ENCODE measurements at places on chromosomes 3 and 15.

DNA sequence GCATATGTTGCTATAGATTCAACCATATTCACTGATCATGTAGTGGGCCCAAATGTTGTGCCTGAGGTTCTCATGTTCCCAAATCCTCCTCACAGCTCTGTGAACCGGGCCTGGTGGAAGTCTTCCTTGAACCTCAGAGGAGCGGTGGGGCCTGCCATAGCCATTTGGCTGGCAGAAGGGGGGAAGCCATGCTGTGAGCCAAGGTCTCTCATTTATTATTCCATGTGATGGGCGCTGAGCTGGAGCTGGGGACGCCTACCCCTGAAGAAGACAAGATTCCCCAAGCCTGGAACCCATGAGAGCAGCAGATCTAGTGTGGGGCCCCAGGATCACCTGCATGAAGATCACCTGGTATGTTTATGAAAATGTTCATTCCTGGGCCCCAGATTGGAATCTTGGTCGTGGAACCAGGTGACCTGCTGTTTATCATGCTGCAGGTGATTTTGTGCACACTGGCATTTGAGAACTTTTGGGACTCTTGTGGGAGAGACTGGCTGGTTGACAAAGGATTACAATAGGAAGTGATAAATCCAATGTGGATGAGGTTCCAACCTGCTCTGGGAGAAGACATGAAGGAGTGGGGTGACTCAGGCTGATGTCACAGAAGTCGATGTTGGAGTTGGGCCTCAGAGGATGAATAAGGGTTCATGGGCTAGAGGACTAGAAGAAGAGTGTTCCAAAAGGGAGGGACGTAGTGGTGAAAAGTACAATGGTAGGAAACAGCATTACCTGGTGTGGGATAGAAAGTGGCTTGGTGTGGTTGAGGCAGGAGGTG lies 102.1 kb downstream of the ASB7 start:
- DNase-seq, result no peak

DNA sequence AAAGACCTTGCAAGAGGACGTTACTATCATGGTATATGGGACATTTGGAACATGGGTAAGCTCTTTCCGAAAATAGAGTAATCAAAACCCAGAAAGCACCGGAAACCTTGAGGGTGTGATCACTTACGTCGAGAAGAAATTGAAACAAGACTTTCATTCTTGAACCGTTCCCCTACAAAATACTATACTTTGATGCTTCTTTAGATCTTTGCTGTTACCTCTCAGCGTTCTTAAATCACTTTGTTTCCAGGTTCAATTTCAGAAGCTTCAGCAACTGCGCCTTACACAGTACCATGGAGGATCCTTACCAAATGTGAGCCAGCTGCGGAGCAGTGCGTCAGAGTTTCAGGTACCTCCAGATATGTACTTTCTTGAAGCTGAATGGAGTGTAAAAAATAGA lies 10.1 kb downstream of the CRTC3 start:
- no peak for DNase-seq

- DNase-seq, result peak; percentile 17
Measured at GRCh38 chr15:89486726-89487050, 9.7 kb downstream of the RHCG start.

GRCh38 chr3:126304704-126305103 lies 52.5 kb downstream of the KLF15 start:
- no peak for DNase-seq

- DNase-seq, result no peak
Measured at GRCh38 chr3:154242766-154243165, 81.5 kb downstream of the DHX36 start.

DNA sequence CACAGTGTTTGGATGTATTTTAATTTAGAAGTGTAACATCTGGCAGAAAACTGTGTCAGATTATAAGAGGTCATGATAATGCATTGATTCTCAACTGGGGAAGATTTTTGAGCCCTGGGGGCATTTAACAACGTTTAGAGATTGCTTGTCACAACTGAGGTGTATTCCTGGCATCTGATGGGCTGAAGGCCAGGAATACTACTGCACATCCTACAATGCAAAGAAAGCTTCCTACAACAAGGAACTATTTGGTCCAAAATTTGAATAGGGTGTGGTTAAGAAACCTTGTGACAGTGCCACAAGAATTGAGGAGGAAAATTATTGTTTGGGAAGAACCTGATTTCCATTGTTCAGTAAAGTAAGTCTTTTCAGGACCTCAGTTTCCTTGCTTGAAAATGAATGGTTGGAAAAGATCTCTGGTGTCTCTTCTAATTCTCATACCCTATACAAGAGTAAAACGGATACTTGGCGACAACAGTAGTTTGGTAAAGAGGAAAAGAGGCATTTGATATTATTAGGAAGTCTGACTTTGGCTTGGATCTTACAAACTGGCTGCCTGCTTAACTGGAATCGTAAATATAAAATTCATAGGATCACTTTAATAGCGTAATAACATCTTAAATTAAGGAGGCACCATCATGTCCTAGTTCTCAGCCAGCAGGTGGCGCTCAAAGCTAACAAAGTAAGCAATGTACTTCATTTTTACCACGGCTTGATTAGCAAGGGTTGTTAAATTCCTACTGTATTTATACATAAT lies 4.3 kb downstream of the DAZL start:
- peak; percentile 83 for DNase-seq
